Suprapubic skin (tissue), 4 donors: ENCODE measurements at places on chromosomes 13 and 19. TPM values are rescaled to one million over a fixed set of nuclear protein-coding genes. Genes with fewer than 3 reads are reported as not detected.

DNA sequence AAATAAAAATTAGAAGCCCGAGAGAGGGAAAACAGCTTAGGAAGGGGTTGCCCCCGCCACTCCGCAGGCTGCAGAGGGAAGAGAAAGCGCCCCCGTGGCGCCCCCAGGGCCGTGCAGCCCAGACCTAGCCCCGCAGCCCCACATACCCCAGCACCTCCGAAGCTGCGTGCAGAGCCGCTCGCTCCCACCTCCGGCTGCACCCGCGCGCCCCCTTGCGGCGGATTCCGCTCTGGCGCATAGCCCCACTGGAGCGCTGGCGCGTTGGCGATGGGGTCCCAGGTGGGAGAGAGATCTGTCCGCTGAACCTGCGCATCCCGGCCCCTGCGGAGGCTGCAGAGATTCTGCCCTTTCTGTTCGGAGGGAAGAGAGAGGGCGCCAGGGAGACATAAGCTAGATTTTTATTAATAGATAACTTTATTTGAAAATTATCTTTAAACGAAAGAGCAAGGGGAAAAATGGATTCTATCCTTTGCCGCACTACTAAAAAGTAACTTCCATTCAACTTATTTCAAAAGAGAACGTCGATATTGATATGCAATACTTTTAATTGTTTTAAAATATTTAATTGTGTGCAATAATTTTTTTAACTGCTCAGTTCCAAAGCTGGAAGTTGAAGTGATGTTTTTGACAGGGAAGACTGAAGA is 11.7 kb upstream of the CLN5 start:
- H3K4me1 ChIP-seq, result peaks cover 11% of the 10 kb centered on the region
- peaks cover 16% of the 10 kb centered on the region for H3K27me3 ChIP-seq
- H3K36me3 ChIP-seq, result no peaks in the 10 kb centered on the region
- DNase-seq, result peak; percentile 81
- no peak overlapping the region for H3K27ac ChIP-seq

- peaks cover 7% of the 10 kb centered on the region for H3K36me3 ChIP-seq
- DNase-seq, result no peak
- no peak overlapping the region for H3K4me3 ChIP-seq
- H3K4me1 ChIP-seq, result peaks cover 34% of the 10 kb centered on the region
- no peak overlapping the region for H3K27ac ChIP-seq
These were observed 3.0 kb upstream of the APC2 start for GRCh38 chr19:1446713-1447481.

DNA sequence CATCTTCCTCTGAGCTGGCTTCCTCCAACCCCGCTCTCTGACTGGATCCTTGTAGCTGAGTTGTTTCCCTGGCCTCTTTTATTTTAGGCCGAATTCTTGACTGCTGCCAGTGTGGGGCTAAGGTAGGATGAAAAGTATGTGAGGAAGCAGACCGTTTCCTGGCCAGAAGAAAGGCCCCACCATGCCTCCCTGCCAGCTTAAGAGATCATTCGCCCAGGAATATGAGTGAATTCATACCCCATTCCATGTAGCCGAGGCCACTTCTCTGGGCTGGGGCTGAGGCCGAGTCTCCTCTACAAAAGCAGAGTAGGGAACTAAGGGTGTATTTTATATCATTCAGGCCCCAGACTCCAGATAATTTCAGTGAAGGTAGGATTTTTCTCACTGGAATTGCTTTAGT is 32.3 kb downstream of the NFIX start:
- peaks cover 98% of the 10 kb centered on the region for H3K4me1 ChIP-seq
- H3K36me3 ChIP-seq, result no peaks in the 10 kb centered on the region
- H3K4me3 ChIP-seq, result peak overlapping the region; percentile 55
- no peak for DNase-seq
- peak overlapping the region; percentile 97 for H3K27ac ChIP-seq
- no peaks in the 10 kb centered on the region for H3K27me3 ChIP-seq

ITGBL1 gene
- 10.4 TPM for total RNA-seq

PEAK3 gene
- 1.4 TPM for total RNA-seq
